Activated CD4-positive, alpha-beta T cell treated with anti-CD3 and anti-CD28 coated beads, Interleukin-2, Interleukin-4, amounts not matched to agents 100 ng/mL and 50 ng/mL, durations not matched to agents 16 hours and 8 hours (primary cell): ENCODE measurements at places on chromosomes 6 and 20.
A peak's percentile ranks its signal among the peaks of the same experiment; 100 is the strongest.

GRCh38 chr20:51461306-51461705 is 81.2 kb downstream of the NFATC2 start:
- DNase-seq: no peak

DNA sequence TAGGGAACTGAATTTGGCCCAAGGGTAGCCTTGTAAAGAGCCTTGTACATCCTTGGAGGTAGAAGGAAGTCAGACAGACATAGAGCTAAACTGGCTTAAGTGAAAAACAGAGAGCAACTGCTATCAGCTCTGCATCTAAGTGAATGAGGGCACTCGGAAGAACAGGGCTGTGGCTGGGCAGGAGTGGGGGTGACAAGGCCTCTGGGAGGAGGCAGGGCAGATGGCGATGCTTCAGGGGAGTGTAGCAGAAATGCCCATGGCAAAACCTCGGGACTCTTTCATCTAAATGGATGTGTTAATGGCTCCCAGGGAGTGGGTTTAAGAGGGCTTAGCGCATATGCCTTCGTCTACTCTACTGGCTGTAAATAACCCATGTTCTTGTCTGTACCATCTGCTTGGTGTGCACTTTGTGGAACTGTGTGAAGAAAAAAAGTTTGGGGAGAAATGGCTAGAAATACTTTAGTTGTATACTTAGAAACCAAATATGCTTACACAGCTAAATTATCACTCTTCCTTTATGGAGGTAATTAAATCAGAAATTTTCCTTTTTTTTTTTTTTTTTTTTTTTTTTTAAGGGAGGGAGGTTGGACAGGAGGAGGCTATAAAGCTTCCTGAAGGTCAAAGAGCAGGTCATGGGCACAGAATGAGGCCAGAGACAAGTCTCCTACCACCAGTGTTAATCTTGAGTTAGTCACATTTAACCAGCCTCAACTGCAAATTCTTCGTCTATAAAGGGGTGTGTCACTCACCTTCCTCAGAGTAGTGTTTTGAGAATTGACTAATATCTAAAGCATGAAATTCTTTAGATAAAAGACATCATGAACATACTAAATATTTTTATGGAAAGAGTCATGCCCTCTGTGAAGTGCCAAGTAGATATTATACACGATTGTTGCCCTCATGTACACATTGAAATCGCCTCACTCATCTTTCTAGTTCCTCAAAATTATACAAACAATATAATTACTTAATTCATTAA is 60.9 kb downstream of the FYN start:
- no peak for DNase-seq

DNA sequence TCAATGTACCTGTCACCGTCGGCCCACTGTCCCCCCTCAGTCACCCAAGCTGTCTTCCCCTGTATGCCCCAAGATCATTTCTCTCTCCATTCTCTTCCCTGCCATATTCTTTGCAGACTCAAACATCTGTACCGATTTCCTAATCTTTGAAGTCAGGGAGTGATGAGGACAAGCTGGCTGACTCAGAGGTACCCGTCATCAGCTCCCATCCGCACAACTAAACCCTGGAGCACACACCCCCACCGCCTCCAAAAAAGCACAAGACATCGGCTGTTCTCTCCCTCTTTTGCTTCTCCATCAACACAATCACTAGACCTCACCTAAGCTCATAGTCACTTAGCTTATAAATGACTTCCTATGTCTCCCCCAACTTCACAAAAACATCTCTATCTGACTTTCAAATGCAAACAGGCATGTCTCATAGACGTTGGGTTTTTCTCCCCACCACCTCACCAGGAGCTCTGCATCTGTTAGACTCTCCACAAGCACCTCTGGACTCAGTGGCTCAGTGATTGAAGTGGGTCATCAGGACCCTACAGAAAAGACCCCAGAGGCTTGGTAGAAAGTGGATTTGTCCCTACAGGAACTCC is 11.5 kb upstream of the NFATC2 start:
- DNase-seq: no peak

DNA sequence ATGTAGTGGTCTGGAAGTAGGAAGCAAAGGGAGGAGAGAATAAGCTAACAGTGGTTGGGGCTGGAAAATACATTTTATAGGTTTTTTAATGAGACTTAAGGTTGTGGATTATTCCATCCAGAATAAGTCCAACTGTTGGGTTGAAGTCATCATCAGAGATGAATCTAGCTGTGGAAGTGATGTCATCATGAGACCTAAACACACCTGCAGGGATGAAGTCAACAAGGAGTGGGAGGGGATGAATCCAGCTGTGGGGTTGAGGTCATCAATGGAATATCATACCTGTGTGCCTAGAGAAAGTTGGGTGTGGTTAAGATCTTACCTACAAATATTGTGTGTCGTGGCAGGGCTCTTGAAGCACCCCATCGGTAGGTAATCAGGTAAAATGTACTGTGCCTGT is 730.7 kb downstream of the RFPL4B start:
- DNase-seq: no peak

DNA sequence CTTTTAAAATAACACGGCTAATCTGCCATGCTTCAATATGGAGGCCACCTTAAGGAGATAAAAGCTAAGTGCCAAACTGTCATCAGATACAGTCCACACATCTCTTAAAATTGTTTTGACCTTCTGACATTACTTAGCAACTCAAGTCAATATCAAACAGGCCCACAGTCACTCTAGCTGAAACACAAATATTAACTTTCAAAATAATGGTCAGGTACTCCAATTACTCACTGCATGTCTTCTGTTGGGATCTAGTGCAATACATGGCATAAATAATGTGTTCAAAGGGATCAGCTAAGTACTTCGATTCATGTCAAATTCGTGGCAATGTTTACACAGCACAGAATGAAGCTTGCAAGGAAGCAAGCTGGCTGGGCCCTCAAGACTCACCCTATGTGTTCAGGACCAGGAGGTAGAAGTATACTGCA is 133.9 kb upstream of the BEND6 start:
- no peak for DNase-seq

GRCh38 chr6:56450882-56451739 is 191.6 kb downstream of the DST start:
- DNase-seq: no peak

- DNase-seq: peak; percentile 32
Observed at GRCh38 chr6:139029470-139030227, 1.1 kb downstream of the ABRACL start.

DNA sequence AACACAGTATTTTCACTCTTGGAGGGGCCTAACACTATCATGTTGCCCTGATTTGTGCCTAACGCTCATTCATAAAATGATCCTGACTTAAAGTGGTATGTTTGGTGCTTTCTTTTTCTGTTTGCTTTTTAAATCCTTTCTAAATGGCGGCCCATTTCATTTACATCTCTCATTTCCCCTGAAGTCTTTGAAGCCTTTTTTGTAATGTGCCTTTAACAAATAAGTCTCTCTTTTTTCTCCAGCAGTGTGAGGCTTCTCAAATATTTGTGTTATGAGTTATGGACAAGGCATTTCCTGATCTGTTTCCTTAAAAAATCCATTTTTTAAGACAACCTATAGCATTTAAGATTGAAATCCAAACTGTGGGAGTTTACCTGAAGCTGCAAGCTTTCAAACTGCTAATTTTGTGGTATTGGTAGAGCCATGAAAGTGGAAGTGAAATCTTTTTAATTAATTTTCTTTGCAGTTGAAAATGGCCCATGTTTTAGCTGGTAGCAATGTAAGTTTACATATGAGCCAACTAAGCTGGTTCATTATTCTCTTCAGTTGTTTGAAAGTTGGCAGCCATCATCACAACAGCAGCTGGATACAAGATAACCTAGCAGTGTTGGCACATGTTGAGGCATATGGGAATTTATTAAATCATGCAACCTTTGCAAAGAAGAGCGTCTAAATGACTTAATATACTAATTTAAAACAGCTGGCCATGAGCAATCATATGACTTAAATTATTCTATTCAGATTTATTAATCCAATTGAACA is 469.7 kb downstream of the CDKAL1 start:
- no peak for DNase-seq

GRCh38 chr20:34536798-34537394 is 20.7 kb downstream of the DYNLRB1 start:
- peak; percentile 33 for DNase-seq

DNA sequence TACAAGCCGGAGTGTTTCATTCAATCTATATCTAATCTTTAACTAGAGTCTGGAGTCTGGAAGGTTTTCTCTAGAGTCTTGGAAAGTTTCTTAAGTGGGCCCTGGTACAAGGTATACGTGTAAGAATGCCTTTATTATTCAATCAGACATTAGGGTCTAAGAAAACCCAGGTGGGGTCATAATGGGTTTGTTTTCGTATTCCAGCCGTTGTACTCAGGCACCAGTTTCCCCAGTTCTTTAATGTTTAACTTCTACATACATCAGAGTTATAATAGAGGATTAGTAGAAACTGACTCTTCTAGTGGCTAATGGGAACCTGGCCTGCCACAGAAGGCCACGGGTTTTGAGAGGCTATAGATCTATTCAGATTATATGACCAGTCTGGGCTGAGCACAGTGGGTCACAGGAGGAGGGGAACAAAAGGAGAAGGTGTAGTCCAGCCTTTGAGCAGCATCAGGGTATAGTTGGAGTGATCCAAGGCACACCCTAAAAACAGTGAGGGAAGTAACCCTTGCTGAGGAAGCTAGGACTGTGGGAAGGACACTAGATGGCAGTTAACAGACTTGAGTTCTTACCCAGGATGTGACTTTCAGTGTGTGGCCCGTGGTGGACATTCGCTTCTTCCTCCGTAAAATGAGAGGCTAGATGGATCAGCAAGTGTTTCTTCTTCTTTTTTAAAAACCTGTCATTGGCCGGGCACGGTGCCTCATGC is 15.5 kb downstream of the FAM83B start:
- DNase-seq: no peak

DNA sequence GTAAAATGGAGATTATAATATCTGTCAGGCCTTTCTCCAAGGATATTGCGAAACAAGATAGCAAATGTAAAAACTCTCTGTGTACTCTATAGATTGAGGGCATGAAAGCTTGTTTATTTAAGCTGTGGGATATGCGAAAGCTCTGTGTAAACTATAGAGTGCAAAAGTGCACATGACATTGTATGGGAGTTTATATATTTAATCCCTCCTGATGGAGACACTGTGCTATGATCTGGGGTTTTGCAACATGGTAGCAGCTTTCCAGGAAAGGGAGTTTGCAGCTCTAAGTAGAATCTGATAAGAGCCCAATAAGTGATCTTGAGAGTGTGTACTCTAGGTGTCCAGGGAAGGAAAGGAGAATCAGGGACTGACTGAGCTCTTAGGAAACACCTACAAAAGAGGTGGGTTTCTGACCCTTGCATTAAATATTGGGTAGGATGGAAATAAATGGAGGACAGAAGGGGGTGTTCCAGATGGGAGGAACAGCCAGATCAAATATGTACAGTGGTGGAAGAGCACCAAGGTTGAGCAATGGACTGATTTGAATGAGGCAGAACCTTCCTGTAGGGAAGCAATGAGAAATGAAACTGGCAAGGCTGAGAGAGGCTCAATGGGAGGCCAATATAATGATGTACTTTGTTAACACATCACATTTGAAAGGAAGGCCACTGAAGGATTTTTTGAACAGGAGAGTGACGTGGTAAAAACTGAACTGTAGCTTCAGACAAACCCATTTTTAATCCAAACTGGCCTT is 450.1 kb downstream of the GJA1 start:
- DNase-seq: no peak

GRCh38 chr20:60062431-60063047 is 104.3 kb downstream of the CDH26 start:
- DNase-seq: no peak

DNA sequence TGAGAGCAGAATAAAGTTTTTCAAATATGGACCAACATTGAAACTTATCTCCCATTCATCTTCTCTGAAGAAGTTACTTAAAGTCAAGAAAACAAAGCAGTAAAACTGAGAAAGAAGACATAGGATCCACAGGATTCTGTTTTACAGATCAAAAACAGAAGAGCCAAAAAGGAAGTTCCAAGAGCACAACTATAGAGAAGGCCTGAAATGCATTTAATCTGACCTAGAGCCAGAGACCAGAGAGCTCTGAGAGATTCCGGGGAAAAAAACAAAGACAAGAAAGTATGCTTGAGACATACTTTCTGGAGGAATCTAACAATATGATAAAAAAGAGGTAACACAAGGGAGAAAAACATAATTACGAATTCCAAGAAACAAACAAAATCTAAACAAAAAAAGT is 26.1 kb downstream of the SRPK1 start:
- no peak for DNase-seq

- DNase-seq: no peak
Observed at GRCh38 chr6:1796706-1797529, 187.2 kb downstream of the FOXC1 start.

GRCh38 chr6:168956884-168957730 is 296.5 kb downstream of the THBS2 start:
- peak; percentile 34 for DNase-seq

- DNase-seq: peak; percentile 4
Observed at GRCh38 chr6:131197716-131198115, 62.4 kb downstream of the AKAP7 start.

DNA sequence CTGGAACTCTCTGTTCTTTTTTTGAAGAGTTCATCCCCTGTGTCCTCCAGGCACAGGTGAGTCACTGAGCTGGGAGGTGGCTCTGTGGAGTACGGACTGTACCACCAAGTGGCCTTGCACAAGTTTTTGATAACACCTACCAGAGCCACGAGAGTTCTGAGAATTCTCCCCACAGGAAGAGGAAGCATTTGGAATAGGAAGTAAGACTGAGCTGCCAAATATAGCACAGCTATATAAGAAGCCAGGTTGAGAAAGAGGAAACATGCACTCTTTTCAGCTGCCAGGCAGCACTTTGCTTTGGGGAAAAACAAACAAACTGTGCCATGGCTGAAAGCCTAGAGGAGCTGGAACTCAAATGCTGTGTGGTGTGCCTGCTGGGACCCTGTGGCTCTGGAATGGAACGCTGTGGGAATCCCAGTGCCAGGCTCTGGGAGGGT is 70.8 kb upstream of the RIPOR2 start:
- DNase-seq: peak; percentile 74

- DNase-seq: no peak
Observed at GRCh38 chr6:118895859-118896258, 1.9 kb downstream of the ASF1A start.

DNA sequence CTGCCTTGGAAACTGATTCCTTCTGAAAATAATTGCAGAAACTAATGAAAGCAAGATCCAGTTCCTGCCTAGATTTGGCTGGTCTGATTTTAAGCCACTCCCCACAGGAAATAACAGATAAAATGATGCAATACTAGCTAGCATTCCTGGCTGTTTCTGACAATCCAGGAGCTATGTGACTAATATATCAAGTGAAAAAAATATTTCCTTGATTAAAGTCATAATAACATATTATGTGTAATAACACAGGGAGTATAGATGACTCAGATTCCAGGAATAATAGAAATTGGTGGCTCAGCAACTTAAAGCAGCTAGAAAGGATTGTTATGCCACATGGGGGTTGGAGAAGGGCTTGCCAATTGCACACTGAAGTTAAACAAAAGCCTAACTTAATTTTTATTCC is 182.7 kb upstream of the SALL4 start:
- DNase-seq: no peak

- peak; percentile 42 for DNase-seq
Observed at GRCh38 chr20:10453241-10453640, 18.1 kb downstream of the SLX4IP start.
